ENCODE measurements at places on chromosomes 1 and 21.

GRCh38 chr1:66539491-66539890, 5.5 kb downstream of the SGIP1 start:
- DNase-seq: no peak

DNA sequence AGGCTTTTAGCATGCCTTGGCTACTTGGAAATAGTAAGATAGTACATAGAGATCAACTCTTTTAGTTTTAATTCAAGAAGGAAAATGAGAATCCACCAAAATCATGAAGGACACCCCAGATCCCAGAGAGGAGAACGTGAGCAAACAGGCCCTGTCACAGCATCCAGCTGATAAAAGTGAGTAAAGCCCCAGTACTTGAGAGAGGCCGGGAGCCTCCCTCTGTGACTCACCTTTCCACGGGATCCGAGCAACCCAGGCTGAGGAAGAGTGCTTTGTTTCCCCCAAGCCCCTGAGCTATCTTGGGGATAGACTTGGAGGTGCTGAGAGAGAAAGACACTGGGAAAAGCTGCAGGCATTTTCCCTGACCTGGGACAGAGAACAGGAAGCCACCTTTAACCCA, 238.6 kb downstream of the DUSP10 start:
- no peak for DNase-seq

DNA sequence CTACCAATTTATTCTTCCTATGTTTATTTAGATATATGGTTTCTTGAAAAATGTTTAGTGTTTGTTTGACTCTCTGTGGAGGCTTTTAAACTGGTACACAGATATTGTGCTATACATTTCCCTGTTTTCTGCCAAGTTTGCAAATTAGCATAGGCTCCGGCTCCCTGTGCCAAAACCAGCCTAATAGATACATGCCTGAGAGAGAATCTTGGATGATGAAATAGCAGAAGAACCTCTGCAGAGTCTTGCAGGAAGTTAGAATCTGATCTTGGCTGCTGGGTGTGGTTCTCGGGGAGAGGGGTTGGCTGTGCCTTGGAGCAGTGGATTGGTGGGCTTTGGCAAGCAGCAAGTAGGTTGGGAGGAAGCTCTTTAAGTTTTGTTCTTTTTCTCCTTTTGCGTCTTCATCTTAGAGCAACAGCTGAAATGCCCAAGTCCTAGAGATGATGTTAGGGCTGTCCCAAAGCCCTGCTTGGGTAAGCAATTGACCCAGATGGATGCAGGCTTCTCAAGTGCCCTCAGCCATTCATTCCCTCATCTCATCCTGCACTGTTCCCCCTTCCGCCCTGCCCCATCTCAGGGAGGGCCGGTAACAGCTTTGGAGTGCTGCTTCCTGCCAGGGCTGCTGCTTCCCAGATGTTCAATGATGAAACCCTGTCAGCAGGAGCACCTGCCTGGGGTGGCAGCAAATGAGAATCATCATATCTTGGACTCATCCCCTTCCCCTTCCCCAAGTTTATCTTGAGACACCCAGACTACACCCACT, 9.3 kb downstream of the PLA2G2A start:
- DNase-seq: no peak

DNA sequence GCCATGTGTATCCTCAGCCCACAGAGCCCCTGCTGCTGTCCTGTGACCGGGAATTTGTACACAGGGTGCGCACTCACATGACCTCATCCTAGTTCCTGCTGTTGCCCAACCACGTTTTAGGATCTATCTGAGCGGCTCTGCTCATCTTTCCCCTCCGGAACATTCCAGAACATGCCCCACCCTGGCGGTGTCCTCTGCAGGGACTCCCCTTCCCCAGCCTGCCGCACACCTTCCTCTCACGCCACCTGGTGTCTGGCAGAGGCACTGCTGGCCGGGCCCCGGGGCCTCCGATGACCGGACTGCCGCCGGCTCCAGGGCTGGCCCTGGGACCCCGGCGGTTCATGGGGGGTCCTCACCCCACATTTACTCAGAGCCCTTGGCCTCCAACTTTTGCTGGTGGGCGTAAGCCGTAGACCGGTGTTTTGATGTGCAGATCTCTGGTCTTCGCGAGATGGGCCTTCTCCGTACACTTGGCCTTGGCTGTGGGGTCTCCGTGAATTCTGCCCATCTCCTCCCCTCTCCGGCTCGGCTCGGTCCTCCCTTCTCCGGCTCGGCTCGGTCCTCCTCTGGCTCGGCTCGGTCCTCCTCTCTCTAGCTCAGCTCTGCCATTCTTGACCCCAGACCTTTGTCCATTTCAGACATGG, 29.5 kb downstream of the ARHGEF16 start:
- DNase-seq: peak; percentile 39

GRCh38 chr1:177754603-177755002, 215.3 kb downstream of the SEC16B start:
- no peak for DNase-seq

DNA sequence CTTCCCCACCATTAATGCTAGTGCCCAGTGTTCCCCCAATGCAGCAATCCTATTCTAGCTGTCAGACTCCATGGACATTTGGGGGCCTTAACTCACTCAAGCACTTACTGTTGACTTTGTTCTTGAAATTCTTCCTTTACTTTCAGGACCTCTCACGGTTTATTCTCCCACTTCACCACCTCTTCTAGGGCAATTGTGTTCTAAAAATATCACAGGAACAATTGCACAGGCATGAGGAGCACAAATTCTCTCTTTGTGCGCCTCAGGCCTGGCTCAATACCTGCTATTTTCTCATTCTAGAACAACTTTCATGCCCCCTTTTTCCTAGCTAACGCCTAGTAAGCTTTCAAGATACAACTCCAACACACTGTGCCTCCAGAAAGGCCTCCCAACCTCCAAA, 7.3 kb downstream of the MAB21L3 start:
- no peak for DNase-seq

GRCh38 chr1:107536266-107536665, 395.4 kb downstream of the NTNG1 start:
- DNase-seq: no peak

DNA sequence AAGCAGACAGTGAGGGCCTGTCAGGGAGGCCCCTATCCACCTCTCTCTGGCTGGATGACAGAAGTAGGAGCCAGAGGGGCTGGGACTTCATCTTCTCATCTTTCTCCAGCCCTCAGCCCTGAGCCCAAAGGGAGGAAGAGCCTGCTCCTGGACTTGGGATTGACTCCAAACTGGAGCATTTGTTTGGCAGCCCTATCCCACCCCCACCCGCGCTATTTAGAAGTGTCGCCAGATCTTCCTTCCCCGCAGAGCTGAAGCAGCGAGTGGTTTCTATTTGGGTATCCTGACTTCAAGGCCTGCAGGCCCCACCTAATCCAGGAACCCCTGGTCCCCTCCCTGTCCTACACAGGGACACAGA, 9.6 kb downstream of the NES start:
- DNase-seq: no peak

DNA sequence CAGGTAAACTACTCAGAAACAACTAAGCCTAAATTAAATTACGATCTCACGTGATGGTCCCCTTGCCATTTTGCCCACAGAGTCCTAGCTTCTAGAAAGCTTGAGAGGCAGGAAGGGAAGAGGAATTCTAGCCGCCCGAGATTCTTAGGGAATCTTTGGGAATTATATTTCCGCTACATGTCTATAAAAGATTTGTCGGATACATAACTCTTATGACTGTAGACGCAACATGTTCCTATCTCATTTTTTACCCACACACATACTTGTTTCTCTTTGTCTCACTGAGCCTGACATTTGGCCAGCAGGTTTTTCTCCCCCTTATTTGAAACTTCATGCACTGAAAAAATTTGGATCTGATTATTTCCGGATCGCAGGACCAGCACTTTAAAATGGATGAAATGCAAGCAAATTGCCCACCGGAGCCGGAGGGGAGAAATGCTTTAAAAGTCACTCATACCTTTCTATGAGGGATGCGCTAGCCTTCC, 5.5 kb downstream of the GLIS1 start:
- DNase-seq: no peak
